ENCODE measurements at places on chromosomes 13 and 19. TPM values are rescaled to one million over a fixed set of nuclear protein-coding genes. Genes with fewer than 3 reads are reported as not detected.

DNA sequence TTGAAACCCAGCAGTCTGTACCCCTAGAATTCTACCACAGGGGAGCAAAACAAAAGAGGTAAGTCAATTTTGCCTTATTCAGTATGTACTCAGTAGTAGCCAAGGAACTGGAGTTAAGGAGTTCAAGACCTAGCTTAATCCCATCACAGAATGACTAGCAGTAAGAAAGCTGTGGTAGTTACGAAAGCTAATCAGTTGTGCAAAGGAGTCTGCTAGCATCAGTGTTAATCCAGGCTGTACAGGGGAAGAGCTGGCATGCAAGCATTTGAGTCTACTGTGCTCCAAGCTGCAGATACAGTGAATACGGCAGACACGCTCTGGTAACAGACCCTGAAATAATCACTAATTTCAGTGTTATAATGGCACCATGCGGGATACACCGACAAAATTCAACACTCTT lies 4.7 kb downstream of the DNMT1 start:
- no peaks in the 10 kb centered on the region for H3K27me3 ChIP-seq
- H3K4me1 ChIP-seq = peaks cover 36% of the 10 kb centered on the region

GRCh38 chr13:97858161-97858560 lies 95.3 kb upstream of the IPO5 start:
- no peaks in the 10 kb centered on the region for H3K4me1 ChIP-seq
- H3K27me3 ChIP-seq = peaks cover 9% of the 10 kb centered on the region
- peak; percentile 28 for DNase-seq
- no peaks in the 10 kb centered on the region for H3K36me3 ChIP-seq
- H3K27ac ChIP-seq = no peak overlapping the region
- H3K4me3 ChIP-seq = no peak overlapping the region

- H3K4me1 ChIP-seq = peaks cover 3% of the 10 kb centered on the region
- no peaks in the 10 kb centered on the region for H3K36me3 ChIP-seq
- H3K27ac ChIP-seq = no peak overlapping the region
- no peak overlapping the region for H3K4me3 ChIP-seq
Measured at GRCh38 chr19:11587975-11588631, 9.2 kb upstream of the ZNF627 start.

DNA sequence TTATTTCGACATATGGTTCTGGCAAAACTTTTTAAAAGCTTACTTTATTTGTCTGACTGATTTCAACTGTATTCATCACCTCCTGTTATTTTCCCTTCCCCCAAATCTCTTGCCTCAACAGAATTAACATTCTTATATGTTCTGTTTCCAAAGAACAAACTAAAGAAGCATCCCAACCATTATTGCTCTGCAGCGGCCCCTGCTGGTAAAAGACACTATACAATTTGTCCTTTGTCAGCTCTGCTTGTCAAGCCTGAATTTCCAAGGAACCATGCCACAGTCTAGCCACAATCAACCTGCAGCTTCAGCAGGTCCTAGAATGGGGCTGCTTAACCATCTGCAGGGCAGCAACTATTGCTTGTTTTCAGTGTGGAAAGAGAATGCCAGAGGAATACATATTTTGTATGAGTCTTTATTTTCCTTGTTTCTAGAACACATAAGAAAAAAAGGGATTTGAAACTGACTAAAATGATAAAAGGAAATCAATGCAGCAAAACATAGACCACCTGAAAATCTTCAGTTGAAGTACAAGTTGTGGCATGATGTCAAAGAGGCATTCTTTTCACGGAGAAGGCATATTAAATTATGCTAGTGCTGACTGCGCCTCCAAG lies 845.3 kb downstream of the DIAPH3 start:
- H3K4me1 ChIP-seq = no peaks in the 10 kb centered on the region
- peak; percentile 86 for DNase-seq
- no peak overlapping the region for H3K4me3 ChIP-seq
- peaks cover 2% of the 10 kb centered on the region for H3K27me3 ChIP-seq
- no peaks in the 10 kb centered on the region for H3K36me3 ChIP-seq
- no peak overlapping the region for H3K27ac ChIP-seq

DNA sequence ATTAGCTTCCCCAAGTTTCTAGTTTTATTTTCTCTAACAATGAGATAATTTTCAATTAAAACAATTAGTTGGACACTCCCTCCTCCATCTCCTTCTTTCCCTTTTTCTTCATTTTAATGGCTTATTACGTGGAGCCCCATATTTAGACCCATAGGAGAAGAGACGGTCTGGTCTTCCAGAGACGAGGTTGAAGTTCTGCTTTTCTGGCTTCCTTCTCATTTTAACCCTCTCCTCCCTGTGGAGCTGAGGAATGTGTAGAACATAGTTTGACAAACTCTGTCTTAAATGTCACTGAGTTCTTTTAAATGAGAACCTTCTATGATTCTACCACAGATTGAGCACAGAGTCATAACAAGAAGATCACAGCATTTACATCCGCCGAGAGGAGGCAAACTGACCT lies 86.8 kb downstream of the EDNRB start:
- H3K4me1 ChIP-seq = no peaks in the 10 kb centered on the region
- no peaks in the 10 kb centered on the region for H3K27me3 ChIP-seq
- no peak overlapping the region for H3K4me3 ChIP-seq
- H3K27ac ChIP-seq = no peak overlapping the region

The ATP4B gene
- total RNA-seq = not detected

The ZNF439 gene
- 3.3 TPM for total RNA-seq

The RFPL4AL1 gene
- not detected for total RNA-seq
